ENCODE measurements at places on chromosomes 7 and 10.

- DNase-seq, result no peak
Measured at GRCh38 chr7:50640256-50640655, 75.1 kb upstream of the DDC start.

DNA sequence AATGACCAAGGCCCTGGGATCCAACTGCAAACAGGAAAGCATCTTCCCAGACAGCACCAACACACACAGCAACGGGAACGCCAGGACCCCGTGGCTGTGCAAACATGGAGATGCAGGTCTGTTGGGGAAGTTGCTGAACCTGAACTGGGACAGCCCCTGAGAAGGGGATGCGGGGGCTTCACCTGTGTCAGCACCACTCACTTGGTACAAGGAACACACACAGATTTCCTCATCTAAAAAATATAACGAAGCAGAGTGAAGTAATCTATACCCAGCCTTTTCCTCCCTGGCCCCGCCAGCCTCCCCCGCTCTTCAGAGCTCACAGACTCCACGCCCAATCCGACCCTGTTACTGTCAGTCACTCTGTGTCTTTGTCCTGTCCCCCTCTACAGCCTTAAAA, 93.0 kb downstream of the PTPRN2 start:
- DNase-seq, result no peak

DNA sequence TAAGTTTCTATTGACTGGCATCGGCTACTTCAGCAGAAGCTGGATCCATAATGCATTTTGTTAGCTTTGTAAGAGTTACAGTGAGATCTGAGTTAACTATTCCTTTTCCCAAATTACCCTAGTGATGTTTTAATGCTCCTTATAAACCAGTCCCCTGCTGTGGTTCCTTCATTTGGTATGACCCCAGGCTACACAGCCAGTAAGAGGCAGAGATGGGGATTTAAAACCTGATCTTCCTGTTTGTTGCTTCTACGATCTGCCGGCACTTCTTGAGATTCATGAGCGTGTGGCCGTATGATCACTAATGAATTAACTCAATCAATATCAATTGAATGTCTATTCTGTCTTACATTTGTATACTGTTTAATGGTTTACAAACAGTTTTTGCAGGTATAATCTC, 86.1 kb downstream of the CACNB2 start:
- no peak for DNase-seq

DNA sequence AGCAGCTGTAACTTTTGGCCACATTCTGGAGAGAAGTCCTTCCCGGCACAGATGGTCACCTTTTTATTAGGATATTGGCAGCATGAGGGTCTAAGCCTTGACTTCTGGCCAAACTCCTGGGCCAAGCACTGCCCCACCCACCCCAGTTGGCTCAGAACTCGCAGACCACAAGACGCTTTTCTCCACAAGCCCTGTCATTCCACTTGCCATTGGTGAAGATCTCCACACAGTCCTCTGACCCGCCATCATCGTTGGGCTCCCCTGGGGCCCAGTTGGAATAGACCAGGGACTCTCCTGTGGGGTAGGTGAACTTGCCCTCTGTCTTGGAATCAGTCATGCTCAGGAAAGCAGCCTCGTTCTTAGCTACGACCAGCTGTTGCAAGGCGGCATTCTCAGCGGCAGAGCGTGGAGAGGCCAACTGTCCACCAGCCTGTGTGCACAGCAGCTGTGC, 11.2 kb downstream of the SFTPD start:
- DNase-seq, result no peak
